Activated naive CD8-positive, alpha-beta T cell treated with anti-CD3 and anti-CD28 coated beads, Interleukin-2, amount 50 U/mL, for 24 hours (primary cell): ENCODE measurements at places on chromosomes 7 and 10.

- no peak for DNase-seq
Observed at GRCh38 chr7:20653636-20654035, 38.2 kb downstream of the ABCB5 start.

GRCh38 chr10:32239769-32240168 is 107.2 kb downstream of the EPC1 start:
- no peak for DNase-seq

DNA sequence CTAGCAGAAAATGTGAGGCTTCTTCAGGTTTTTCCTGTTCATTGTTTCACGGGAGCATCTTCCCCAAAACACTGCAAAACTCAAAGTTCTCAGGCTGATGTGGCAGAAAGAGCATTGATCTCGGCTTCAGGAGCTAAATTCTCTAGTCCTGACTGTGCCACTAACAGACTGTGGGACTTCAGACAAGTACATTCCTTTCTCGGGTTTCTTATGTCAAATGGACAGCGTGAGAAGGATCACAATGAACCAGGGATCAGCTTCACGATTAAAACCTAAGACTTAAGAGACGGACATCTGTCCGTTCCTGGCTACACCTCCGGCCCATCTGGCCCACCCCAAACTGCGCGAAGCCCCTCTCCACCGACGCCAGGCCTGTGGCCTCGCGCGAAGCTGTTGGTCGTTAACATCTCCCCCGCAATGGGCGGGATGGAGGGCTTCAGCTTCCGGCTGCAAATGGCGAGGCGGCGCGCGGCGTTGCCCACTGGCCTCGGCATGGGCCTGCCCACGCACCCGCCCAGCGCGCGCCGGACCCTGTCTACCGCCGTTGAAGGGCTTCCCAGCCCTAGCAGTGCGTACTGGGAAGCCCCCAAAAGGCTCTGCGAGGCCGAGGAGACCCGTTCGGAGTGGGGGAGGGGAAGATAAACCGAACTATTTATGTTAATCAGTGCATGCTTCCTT is 549 bp upstream of the DDX50 start:
- no peak for DNase-seq

- DNase-seq = no peak
Observed at GRCh38 chr10:22693371-22693784, 21.0 kb downstream of the PIP4K2A start.

DNA sequence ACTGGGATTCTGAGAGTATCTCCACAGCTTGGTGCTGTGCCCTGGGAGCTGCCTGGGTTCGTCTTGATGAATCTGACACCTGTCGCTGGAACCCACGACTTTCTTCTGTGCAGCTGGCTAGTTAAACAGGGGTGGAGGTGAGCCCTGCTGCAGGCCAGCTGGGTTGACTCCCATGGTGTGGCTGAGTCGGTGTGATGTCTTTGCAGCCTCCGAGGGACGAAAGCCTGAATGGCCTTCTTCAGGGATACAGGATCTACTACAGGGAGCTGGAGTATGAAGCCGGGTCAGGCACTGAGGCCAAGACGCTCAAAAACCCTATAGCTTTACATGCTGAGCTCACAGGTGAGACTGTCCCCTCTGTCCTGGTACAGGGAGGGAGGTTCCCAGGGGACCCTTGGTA is 508.1 kb upstream of the FOXK1 start:
- DNase-seq = no peak

GRCh38 chr7:33790746-33791145 is 114.6 kb upstream of the BMPER start:
- no peak for DNase-seq

- no peak for DNase-seq
Observed at GRCh38 chr7:127375631-127376030, 16.9 kb downstream of the ZNF800 start.

DNA sequence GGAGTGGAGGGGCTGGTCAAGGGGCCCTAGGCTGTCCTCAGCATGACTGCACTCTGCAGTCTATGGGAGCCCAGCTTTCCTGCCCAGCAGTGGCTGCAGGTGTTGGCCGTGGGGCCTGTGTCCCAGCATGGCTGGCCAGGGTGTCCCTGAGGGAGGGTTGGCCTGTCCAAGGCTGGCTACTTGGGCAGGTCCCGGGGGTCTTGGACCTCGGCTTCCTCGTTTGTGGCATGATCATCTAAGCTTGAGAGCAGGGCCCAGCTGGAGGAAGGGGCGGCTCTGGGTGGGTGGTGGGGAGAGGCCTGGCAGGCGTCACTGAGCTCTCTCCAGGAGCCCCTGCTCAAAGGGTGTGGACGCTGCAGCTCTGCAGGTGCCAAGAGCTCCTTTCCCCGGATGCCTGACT is 43.7 kb upstream of the CFAP46 start:
- no peak for DNase-seq

DNA sequence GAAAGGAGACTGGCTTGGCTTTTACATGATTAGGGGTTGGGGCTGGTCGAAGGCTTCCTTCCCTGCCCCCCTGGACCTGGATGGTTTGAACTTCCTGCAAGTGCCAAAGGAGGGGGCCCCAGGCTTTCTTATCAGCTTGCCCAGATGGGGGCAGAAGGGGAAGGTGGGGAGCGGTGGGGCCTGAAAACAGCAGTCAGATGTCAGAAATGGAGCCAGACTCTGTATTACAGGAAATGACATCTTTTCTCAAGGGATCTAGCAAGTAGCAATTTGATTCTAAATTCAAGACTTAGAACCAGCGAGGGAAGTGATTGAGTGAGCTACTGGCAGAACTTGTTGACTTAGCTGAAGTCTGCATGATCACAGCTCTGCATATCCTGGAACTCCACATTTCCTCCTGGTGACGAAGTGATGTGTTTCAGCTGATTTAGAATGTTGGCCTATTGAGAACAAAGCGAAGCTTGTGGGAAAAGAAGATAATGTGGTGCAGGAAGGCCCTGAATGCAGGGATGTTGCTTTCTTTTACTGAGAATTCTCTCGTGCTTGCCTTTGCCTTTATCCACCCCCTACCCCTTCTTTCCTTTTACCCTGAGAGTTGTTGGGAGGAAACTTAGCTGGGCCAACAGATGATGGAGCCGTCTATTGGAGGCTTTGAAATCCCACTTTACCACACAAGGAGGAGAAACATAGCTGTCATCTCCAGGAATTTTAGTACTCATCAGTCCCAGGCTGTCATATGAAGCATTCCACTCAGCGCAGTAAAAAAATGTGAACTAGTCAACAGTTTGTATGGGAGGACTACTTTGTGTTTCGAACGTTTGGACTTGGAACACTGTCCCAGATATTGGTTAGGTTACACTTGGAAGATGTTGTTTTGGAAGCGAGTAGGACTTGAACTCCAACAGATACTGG is 43.2 kb downstream of the CCNY start:
- DNase-seq = peak; percentile 18

DNA sequence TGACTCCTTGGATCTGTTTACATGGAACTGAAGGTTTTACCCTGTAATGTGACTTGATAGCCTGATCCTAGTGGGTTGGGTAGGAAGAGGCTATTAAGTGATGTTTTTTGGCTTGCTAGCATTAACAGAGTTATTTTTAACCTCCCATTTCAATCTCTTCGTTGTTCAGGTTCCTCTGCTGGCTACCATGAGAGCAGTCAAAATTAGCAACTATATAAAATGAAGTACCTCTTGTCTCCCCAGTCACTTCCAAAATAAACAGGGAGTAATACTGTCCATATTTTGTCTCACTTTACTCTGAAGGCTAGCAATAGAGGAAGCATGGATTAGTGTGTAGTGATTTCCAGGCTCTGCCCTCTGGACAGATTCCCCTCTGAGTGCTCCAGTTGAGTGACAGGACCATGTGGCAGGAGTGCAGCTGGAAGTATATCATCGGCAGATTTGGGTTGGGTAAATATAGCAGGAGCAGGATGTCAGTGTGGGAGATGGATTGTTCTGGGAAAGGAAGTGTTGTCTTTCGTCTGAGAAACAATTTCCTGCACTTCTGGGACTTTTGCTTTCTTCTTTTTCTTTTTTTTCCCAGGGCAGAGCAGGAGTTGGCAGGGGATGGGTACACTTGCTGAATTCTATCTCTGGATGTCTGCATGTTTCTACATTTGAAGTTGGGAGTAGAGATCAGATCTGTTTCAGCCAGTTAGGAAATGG is 35.2 kb downstream of the GBF1 start:
- no peak for DNase-seq

- no peak for DNase-seq
Observed at GRCh38 chr7:38185395-38186307, 7.6 kb downstream of the STARD3NL start.

- DNase-seq = no peak
Observed at GRCh38 chr10:91198781-91199180, 21.7 kb upstream of the PCGF5 start.

- DNase-seq = no peak
Observed at GRCh38 chr7:22688084-22688483, 38.9 kb upstream of the IL6 start.

DNA sequence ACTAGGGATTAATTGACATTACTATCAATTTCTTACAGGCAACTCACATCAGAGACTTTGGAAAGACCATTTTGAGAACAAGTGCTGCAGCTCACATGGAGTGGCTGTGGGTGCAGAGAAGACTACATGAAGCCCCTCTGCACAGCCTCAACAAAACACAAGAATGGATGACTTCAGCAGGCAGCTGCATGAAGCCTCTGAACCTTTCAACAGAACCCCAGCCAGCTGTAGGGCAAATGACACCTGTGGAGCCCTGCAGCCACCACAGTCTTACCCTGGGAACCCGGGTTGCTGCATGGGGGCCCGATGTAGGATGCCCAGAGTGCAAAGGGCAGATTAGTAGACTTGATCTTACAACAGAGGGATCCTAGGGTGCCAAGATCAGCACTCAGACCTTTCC is 62.0 kb upstream of the CAMK2B start:
- no peak for DNase-seq

GRCh38 chr10:79058899-79059841 is 9.6 kb upstream of the ZMIZ1 start:
- no peak for DNase-seq

- DNase-seq = peak; percentile 47
Observed at GRCh38 chr7:111029574-111030251, 61.2 kb upstream of the LRRN3 start.

GRCh38 chr7:108367946-108368345 is 88.3 kb downstream of the NRCAM start:
- DNase-seq = no peak

DNA sequence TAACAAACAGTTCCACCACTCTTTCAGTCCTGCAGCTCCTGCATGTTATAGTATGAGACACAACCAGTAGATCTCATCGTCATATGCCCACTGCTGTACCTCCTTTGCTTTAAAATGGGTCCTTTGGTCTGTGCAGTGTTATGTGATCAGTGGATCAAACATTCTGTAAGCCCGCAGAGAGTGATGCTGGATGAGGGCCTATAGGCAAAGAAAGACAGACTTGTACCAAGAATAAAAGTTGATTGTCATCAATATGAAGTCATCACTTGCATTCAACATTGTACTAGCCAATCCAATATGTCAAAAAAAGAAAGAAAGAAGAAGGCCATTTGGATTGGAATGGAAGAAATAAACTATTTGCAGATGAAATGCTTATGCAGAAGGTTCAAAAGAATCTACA is 79.8 kb upstream of the PHYHIPL start:
- no peak for DNase-seq

DNA sequence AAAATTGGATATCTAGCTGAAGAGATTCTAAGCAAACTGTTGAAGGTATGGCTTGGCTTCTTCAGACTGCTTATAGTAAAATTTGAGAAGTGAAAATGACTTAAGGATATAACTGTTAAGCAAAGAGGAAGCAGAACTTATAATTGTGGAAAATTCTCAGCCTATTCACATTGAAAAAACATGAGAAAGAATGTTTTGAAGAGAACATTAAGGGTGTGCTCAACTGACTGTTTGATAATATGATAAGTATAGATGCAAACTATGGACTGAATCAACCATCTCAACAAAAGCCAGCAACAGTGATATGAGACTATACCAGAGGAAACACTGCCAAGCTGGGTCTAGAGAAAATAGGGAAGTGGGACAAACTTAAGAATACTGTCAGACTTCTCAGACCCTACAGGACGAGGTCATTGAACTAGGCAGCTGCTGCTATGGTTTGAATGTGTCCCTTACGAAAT is 133.1 kb upstream of the PPP1R3A start:
- DNase-seq = no peak

- no peak for DNase-seq
Observed at GRCh38 chr7:150756166-150756565, 18.9 kb downstream of the GIMAP5 start.

- no peak for DNase-seq
Observed at GRCh38 chr7:101127460-101128039, 646 bp downstream of the SERPINE1 start.

GRCh38 chr7:100873599-100874299 is 1.2 kb upstream of the SRRT start:
- DNase-seq = no peak

DNA sequence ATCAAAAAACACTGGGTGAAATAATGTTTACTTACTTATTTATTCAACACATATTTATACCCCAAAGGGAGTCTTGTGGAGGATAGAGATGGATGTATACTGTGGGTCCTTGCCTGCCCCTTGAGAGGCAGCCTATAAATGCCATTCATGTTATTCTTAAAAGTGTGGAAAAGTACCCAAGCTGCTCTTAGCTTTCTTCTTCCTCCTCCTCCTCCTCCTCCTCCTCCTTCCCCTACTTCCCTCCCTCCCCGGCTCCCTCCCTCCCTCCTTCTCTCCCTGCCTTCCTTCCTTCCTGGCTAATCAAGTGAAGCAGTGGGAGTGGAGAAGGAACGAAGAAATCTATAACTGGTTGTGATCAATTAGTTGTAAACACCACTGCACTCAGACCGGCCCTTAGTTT is 21.2 kb upstream of the IGF2BP3 start:
- no peak for DNase-seq

DNA sequence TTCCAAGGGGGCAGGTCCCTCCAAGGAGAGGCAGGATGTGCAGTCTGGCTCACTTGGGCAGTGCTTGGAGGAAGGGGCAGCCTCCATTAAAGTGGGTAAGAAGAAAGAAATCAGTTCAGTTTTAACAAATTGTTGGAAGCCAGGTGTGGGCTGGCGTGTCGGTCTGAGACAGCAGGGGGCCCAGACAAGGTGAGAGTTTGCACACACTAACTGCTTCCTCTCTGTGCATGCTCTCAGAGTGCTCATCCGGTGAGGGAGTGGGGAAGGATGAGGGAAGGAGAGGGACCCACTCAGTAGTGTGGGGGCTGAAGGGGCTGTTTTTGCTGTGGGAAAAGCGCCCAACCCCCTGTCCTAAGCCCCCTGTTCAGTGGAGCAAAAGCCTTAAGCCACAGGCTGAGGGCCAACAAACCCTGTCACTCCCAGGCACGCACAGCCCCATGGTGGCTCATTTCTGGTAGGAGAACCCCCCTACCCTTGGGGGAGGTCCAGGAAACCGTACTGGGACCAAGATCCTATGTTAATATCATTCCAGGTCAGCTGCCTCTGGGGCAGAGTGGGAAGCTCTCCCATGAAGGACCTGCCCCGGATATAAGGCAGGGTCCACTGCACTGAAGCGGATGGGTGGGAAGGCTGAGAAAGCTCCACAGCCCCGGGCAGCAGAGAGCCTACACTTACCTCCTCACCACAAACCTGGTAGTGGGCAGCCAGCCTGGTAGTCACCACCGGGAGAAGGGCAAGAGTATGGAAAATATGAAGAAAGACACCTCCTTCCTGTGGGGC is 5.1 kb upstream of the PCBD1 start:
- no peak for DNase-seq
